ENCODE measurements at places on chromosomes 16 and 17. TPM values are rescaled to one million over a fixed set of nuclear protein-coding genes. Genes with fewer than 3 reads are reported as not detected.

GRCh38 chr17:75033346-75034235 is 13.2 kb downstream of the ATP5PD start:
- peak; percentile 94 for DNase-seq

- no peak for DNase-seq
These were observed 24.1 kb downstream of the NOD2 start for GRCh38 chr16:50717494-50717893.

DNA sequence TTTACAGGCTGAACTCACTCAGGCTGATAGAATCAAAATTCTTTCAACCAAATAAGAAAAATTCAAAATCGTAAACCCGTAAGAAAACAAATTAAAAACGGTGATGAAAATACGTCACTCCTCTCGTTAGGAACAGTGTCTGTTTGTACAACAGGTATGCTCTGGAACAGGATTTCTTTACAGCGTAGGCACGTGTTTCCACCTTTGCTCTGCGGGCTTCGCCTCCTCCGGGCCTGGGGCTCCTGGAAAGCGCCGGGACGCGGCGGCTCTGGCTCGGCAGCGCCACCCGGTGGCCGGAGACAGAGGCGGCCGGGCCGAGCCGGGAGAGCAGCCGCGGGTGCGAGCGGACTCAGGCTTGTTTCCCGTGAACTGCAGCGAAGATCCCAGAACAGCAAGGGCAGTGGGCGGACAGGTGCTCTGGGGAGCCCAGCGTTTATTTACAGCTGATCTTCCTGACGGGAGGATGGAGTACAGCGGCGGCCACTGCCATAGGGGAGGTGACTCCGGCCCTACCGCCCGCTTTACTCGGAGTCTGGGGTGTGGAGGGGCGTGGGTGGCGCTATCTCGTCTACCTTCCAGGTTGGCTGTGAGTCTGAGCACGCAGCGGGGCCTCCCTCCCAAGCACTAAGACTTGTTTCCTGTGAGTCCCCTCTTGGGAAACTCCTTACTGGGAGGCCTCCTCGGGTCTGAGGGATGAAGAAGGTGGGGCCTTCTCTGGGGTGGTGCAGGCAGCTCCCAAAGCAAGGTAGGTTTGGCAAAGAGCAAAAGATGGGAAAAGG is 40.5 kb upstream of the ATP2A3 start:
- peak; percentile 80 for DNase-seq

GRCh38 chr17:65559461-65559803 is 2.0 kb downstream of the AXIN2 start:
- DNase-seq: no peak

GRCh38 chr16:4214215-4214621 is 27.7 kb downstream of the SRL start:
- no peak for DNase-seq

DNA sequence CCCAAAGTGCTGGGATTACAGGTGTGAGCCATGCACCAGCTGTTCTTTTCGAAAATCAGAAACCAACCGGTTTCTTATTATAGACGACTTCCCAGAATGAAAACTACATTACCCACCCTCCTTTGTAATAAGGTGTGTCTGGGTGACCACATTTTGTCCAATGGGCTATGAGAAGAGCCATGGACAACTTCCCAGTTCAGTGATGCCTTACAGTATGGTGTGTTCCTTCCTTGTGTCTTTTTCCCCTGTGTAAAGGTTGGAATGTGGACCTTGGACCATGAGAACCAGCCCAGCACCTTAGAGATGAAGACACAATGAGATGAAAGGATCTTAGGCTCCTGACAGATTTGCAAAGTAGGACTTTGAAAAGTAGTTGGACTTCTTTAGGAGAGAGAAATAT is 85.0 kb upstream of the ATF7IP2 start:
- DNase-seq: no peak

DNA sequence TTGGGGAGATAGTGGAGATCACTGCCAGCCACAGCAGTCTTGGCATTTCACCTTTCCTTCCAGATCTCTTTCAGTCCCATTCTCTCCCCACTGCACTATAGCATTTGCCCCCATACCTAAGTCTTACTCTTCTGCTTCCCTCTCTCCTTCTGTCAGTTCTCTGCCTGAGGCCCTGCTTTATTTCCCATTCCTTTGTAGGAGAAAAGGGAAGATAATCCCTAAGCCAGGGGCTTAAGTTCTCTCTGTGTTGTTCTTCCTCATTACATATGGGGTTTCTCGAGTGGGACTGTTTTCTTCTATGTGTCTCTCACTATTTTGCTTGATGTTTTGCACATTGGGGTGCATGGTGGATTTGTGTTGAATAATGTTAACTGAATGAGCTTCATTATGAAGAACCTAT is 6.4 kb downstream of the KDM6B start:
- DNase-seq: no peak

DNA sequence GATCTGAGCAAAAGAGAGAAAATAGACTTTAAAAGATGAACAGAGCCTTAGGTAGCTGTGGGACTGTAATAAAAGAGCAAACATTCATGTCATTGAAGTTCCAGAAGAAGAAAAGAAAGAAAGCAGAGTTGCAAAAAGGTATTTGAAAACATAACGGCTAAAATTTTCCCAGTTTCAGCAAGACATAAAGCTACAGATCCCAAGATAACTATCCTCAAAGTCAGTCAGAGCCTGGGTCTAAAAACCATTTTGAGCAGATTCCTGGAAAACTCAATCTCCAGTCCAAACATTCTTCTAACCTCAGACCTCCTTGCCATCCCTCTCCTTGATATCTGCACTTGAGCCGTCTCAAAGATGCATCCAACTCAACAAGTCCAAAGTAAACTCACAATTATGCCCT is 20.9 kb upstream of the CD300E start:
- DNase-seq: no peak

TEX19 gene
- not detected for total RNA-seq

CMTM3 gene
- 15.9 TPM for total RNA-seq

SPN gene
- total RNA-seq: 4.5 TPM
